ENCODE measurements at places on chromosomes 2 and 18.

DNA sequence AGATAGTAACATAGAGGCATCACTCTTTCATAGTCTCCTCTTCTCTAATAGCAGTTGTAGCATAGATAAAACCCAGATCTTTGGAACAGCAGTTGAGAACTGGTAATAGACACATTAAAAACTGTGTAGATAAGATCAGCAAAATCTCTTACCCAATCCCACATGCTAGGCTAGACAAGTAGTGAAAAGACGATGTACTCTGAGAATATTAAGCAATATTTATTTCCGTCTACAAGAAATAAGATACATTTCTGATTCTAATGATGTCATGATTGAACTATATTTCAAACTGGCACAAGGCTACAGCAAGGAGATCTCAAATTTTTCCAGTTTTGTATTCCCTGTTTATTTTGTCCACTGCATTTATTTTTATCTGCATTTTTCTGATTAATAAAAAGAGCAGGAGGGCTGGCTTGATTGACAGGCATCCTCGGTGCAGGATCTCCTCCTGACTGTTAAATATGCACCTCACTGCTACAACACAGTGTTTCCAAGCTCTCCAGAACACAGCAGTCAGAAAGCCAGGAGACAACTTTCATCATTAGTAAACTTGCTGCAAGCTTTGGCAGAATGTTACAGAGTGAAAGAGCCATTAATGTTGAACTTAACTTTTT is 73.3 kb upstream of the ATIC start:
- DNase-seq = no peak

GRCh38 chr2:128472789-128473174 is 154.1 kb upstream of the HS6ST1 start:
- no peak for DNase-seq

DNA sequence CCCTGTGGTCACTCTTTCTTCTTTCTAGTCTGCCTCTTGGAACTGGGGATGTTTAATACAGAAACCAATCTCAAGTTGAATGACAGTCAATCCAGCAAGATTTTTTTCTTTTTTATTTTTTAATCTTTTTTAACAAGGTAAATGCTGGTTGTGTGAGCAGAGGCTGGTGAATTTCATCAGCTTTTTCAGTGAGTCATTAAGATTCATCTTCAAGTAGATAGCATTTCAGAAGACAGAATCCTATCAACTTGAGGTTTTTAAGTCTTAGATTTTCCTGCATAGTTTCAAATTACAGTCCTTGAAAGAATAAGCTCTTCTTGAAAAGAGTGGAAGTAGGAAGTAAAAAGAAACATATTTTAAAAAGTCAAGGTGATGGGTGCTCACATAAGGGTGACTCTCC is 12.4 kb downstream of the SLC8A1 start:
- DNase-seq = no peak

DNA sequence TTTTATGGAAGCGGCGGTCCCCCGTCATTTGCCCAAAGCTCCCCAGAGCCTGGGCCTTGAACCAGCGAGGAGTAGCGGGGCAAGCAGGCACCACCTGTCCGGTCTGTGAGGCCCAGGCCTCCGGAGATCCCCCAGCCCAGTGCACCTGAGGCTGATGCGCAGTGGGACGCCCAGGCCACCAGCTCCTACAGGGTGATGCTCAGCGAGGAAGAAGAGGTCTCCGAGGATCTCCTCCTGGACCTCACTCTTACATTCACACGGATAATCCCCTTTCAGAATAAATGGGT is 220.2 kb downstream of the NDUFA10 start:
- DNase-seq = no peak

DNA sequence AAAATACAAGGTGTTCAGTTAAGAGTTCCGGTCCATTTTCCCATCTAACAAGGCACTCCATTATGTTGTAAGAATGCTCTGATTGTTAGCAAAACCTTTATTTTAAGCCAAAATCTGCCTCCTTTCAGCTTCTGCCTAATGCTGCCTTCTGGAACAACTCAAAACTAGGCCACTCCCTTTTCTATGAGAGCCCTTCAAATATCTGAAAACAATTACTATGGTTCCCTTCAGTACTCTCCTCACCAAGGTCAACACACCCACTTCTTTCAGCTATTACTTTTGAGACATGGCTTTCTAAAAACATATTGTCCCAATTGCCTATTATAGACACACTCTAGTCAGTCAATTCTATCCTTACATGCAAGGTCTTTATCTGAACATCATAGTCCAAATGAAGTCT is 429.4 kb downstream of the ERBB4 start:
- no peak for DNase-seq

DNA sequence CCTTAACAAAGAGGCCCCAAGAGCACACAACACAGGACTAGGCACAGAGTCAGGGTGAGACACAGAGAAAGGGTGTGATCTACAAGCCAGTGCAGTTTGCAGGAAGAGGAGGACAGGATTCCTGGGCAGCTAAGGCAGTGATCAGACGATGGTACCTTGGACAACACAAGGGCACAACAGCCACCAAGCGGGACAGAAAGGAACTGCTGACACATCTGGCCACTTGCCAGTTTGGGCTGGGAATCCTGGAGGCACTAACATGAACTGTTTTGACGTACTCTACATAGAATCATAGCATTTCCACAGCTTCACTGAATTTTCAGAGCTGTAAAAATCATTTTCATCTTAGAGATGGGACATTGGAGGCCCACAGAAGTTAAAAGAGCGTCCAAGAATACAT is 221.5 kb upstream of the SLC35G4 start:
- DNase-seq = no peak

DNA sequence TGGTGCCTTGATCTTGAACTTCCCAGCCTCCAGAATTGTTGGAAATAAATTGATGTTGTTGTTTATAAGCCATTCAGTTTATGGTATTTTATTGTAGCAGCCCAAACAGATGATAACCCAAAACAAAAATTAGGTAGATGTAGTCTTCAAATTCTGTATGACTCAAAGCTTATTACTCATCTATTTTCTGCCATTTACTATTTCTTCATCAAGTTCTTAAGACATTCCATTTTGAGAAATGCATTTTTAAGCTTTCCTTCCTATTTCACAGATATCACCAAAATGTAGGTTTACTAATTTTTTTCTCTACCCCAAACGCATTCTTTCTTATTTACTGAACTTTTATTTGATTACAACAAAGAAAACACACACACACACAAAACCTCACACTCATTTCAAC is 148.2 kb downstream of the RND3 start:
- no peak for DNase-seq

GRCh38 chr18:8996771-8997432 is 105.6 kb upstream of the NDUFV2 start:
- DNase-seq = no peak

DNA sequence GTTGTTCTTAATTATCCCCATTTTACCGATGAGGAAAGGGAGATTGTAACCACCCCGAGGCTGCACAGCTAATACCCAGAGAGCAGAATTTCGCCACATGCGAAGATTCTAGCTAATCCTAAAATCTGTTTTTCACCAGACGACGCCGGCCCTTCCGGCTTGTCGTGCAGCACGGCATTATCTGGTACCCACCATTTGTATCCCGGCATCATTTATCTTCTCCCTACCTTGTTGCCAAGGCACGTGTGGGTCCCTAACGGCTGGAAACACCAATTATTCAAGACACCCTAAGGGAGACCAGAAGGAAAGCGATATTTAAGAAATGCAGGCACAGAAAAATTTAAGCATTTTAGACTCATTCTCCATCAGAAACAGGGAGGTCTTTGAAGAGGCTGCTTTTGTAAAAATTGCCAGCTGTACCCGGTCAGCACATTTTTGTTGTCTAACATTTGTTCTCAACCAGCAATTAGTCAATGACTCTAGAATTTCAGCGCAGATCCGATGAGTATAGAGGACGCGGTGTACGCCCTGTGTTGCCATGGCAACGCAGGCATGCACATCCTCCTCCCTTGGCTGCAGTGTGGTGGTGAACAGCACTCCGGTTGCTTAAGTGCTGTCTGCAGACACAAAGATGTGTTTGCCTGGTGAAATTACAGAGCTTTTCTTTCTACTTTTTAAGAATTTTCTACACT is 111.6 kb downstream of the AGAP1 start:
- peak; percentile 86 for DNase-seq

DNA sequence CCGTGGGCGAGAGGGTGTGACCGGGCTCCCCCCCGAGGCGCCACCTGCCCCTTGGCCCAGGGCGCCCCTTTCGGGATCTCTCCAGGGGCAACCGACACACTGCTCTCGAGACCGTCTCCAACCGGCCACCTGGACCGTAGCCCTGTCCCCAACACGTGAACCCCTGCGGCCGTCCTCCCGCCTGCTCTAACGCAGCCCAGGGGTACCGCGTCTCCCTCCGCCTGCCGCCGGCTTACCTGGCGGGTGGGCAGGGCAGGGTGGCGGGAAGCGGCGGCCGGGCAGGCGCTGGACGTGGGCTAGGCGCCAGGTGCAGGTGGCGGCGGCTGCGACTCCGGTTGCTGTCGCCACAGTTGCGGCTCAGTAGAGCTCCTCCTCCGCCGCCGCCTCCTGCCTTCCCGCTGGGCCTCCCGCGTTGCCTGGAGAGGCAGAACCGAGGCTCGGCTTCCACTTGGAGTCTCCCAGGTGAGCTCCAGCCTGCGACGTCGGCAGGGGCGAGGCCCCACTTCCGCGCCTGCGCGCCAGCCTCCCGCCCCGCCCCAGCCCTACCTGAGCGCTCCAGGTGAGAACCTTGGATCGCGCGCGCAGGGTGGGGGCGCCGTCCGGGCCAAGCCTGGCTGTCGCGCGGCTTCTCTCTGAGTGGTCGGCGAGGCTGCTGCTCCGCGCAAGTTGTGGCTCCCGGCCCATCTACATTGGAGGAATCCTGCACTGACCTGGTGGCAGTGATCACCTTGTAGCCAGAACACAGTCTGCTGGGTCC is at the start of gene GALNT3:
GALNT3 (minus strand) TSS at position 469 of the 757 bp plus-strand sequence. CDS start 23,547 bp downstream, outside the sequence.
- no peak for DNase-seq

- no peak for DNase-seq
These were observed 301.8 kb upstream of the GALNT5 start for GRCh38 chr2:156955701-156956100.

- no peak for DNase-seq
These were observed 461.4 kb downstream of the GALR1 start for GRCh38 chr18:77711096-77711495.

- DNase-seq = no peak
These were observed 81.7 kb downstream of the SDC1 start for GRCh38 chr2:20143263-20143662.

GRCh38 chr2:151289972-151290866 is 751 bp upstream of the NMI start:
- DNase-seq = no peak

DNA sequence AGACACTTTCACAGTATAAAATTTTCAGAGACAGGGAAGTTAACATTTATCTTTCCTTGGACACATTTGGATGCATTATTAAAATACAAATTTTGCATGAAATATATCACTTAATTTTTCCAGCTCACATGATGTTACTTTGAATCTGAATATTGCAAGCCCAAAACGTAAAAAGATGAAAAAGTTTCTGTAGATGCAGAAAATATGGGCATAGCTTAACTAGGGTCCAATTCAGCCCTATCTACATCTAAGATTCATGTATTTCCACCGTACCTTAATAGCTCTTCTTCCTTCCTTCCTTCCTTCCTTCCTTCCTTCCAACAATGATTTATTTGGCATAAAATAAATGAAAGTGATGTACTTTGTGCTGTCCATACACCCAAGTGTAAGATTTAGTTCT is 1084.6 kb upstream of the TMEFF2 start:
- no peak for DNase-seq

DNA sequence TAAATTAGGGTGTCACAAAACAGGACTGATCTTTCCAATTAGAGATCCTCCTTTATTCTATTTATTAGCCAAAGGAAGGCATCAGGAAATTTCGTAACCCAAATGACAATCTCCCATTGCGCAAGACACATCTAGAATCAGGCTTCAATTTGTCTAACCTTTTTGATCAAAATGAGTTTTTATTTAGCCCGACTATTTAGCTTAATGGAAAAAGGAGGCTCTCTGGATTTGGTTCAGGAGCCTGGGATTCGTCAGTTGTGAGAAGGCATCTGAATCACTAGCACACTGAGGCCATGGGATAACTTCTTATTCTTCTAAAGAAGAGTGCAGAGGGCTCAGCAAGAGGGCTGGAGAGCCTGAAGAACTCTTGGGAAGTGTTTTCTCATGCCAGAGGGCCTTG is 332.1 kb upstream of the ETAA1 start:
- no peak for DNase-seq

GRCh38 chr2:88180605-88181240 is 10.6 kb downstream of the THNSL2 start:
- no peak for DNase-seq

- DNase-seq = no peak
These were observed 913.7 kb upstream of the ACVR2A start for GRCh38 chr2:146931109-146931508.

GRCh38 chr18:62625019-62625418 is 90.3 kb upstream of the PHLPP1 start:
- no peak for DNase-seq

DNA sequence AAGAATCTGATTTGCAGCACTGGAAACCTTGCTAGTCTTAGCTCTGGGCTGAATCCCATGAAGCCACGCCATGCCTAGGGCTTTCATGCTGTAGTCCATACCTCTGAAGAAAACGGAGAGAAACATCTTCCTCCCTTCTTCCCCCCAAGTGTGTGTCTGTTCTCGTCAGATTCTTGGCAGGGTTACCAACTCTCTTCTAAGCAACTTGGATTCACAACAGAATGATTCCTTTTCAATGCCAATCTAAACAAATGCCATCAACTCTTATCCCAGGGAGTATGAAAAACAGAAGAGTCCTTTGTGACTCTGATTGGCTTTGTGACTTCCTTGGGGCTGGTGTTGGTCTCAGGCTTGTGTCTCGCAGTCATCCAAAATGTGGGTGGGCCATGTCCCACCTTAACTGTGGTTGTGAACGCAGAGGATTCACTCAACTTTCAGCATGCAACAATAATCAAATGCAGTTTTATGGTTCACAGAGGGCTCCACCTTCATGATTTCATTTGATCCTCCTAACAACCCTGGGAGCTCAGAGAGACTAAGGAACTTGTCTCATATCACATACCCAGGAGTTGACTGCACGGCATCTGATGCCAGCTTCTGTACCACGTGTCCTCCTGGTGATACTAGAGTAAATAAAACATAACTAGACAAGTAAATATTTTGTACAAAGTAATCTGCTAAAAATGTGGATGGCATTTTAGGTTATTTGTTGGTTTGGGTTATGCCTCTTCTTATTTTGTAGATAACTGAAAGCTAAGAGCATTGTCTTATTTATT is 186.0 kb upstream of the TNP1 start:
- DNase-seq = no peak

GRCh38 chr2:88254437-88255091 is 84.4 kb downstream of the THNSL2 start:
- no peak for DNase-seq

Measured in astrocyte of the cerebellum (primary cell).